ENCODE measurements at places on chromosomes 2 and 18. TPM values are rescaled to one million over a fixed set of nuclear protein-coding genes. Genes with fewer than 3 reads are reported as not detected.
A peak's percentile ranks its signal among the peaks of the same experiment; 100 is the strongest.

Gene IAH1
- total RNA-seq = 62.0 TPM

Gene RSAD2
- 4.8 TPM for total RNA-seq

Gene G6PC2
- 0.21 TPM for total RNA-seq

Gene ZBTB14
- 6.7 TPM for total RNA-seq

Gene ARHGAP15
- total RNA-seq = 8.7 TPM

Gene SNRNP27
- total RNA-seq = 48.4 TPM

Gene ACTG2
- 2.7 TPM for total RNA-seq

Gene CHST9
- total RNA-seq = 4.1 TPM

Gene HOXD13
- total RNA-seq = not detected

- H3K36me3 ChIP-seq = no peaks in the 10 kb centered on the region
- DNase-seq = no peak
- H3K27me3 ChIP-seq = no peaks in the 10 kb centered on the region
- H3K4me1 ChIP-seq = no peaks in the 10 kb centered on the region
These were observed 11.1 kb downstream of the DHRS9 start for GRCh38 chr2:169080250-169081069.

GRCh38 chr2:174180726-174181236 is 67.6 kb downstream of the OLA1 start:
- H3K36me3 ChIP-seq = no peaks in the 10 kb centered on the region
- H3K27ac ChIP-seq = no peak overlapping the region
- no peaks in the 10 kb centered on the region for H3K27me3 ChIP-seq
- no peak for DNase-seq
- H3K4me1 ChIP-seq = no peaks in the 10 kb centered on the region

DNA sequence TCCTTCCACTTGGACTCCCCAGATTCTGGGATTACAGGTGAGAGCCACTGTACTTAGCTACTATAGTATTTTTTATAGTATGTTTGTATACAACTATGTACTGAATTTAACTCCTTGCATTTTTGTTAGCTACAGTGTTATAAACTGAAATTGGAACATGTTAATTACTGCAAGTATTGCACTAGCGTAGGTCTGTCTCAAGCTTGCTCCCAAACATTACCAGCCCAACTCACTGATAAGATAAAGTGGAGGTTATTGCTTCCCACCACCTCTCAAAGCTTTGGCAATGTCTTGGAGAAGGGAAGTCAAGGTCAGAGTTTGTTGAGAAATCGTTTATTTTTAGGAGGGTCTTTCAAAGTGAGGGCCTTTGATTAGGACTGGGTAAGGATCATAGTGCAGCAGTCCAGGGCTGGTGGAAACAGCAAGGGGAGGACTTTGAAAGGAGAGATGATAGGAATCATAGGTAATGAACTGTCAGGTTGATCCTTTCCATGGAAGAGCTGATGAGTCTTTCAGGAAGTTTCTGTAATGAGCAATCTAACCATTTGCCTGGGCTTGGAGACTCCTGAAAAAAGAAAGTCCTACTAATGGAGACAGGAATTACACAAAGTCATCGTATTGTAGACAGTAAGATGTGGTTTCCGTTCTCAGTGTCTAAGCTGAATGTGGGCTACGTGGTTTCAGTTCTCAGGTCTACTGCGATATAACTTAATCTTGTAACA is 257.1 kb downstream of the MYO3B start:
- no peak overlapping the region for H3K4me3 ChIP-seq
- no peaks in the 10 kb centered on the region for H3K36me3 ChIP-seq
- H3K4me1 ChIP-seq = no peaks in the 10 kb centered on the region
- no peak overlapping the region for H3K27ac ChIP-seq
- DNase-seq = no peak

DNA sequence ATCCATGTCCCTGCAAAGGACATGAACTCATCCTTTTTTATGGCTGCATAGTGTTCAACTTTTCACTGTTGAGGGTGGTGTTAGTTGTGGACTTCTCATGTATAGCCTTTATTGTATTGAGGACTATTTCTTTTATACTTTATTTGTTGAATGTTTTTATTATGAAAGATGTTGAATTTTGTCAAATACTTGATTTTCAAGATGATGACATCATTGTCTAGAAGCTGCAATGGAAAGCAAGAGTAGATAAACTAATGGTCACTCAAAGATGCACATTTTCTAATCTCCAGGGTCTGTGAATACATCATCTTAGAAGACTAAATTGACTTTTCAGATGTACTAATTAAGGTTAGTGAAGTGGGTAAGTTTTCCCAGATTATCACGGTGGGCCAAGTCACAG is 1117.0 kb downstream of the DSC3 start:
- no peak overlapping the region for H3K27ac ChIP-seq
- no peak overlapping the region for H3K4me3 ChIP-seq
- no peaks in the 10 kb centered on the region for H3K4me1 ChIP-seq
- DNase-seq = no peak
- no peaks in the 10 kb centered on the region for H3K36me3 ChIP-seq

DNA sequence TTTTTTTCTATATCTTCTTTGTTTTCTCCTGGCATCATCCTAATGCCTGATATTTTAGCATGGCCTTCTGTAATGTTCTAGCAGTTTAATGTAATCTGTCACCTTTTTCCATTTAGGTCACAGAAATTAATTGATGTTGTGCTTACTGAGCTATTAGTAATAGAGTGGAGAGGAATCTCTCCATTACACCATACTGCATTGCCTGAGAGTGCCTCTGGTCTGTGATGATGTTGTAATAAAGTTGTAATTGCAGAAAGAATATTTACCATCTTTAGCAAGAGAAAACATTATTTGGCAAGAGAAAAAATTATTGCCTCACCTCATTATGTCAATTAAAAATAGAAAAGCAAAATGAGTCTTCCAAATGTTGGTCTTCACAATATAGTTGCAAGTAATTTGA is 213.2 kb downstream of the KCNJ3 start:
- no peaks in the 10 kb centered on the region for H3K36me3 ChIP-seq
- H3K27me3 ChIP-seq = no peaks in the 10 kb centered on the region
- no peak for DNase-seq
- H3K4me1 ChIP-seq = no peaks in the 10 kb centered on the region
- H3K4me3 ChIP-seq = no peak overlapping the region

GRCh38 chr2:235381261-235381912 is 112.5 kb upstream of the AGAP1 start:
- no peaks in the 10 kb centered on the region for H3K4me1 ChIP-seq
- no peak overlapping the region for H3K4me3 ChIP-seq
- DNase-seq = no peak
- H3K27me3 ChIP-seq = peaks cover 4% of the 10 kb centered on the region
- no peaks in the 10 kb centered on the region for H3K36me3 ChIP-seq

- H3K27ac ChIP-seq = no peak overlapping the region
- no peak overlapping the region for H3K4me3 ChIP-seq
- H3K36me3 ChIP-seq = no peaks in the 10 kb centered on the region
- DNase-seq = no peak
- H3K27me3 ChIP-seq = no peaks in the 10 kb centered on the region
- no peaks in the 10 kb centered on the region for H3K4me1 ChIP-seq
These were observed 260.8 kb upstream of the FAM98A start for GRCh38 chr2:33859811-33860461.

DNA sequence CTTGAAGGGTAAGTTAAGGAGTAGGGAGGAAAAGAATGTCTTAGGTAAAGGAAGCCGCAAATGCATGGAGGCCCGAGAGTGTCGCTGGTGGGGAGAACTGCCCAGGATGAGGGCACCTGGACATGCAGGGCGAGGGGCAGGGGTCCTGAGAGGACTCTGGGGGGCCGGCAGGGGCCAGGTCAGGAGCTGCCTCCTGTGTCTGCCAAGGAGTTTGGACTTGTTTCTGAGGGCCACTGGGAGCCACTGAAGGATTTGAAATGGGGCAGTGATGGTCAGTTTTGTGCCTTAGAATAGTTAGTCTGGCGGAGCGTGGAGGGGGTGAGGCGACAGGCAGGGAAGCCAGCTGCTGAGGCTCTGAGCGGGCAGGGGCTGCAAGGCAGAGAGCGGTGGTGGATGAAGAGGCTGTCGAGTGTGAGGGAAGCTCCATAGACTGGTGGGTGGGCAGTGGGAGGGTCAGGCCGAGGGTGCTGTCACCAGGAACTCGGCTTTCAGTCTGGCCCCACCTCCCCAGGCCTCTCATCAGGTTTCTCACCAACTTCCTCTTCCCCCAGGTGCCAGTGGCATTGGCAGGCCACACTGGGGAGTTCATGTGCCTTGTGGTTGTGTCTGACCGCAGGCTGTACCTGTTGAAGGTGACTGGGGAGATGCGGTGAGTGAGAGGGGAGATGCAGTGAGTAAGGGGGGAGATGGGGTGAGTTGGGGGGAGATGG is 14.7 kb upstream of the SLC4A3 start:
- DNase-seq = no peak
- H3K4me1 ChIP-seq = peaks cover 34% of the 10 kb centered on the region
- no peak overlapping the region for H3K4me3 ChIP-seq
- no peaks in the 10 kb centered on the region for H3K27me3 ChIP-seq
- H3K27ac ChIP-seq = no peak overlapping the region

DNA sequence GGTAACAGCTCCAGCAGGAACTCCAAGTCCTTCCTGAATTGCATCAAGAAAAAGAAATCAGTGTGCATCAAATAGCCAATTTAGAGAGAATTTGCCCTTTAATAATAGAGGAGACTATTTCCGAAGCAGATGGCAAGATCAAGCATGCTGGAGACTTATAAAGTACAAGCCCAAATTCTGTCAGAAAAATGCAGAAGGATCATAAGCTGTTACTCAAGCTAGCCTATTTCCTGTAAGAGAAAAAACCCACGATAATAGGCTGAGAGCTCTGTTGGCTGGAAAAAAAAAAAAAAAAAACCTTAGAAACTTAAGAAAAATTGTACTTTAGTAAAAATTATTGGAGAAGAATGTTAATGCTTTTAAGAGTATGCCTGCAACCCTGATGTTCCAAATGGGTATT is 24.4 kb upstream of the ITM2C start:
- no peak overlapping the region for H3K4me3 ChIP-seq
- H3K27ac ChIP-seq = no peak overlapping the region
- no peaks in the 10 kb centered on the region for H3K36me3 ChIP-seq
- no peaks in the 10 kb centered on the region for H3K4me1 ChIP-seq
- peaks cover 4% of the 10 kb centered on the region for H3K27me3 ChIP-seq

DNA sequence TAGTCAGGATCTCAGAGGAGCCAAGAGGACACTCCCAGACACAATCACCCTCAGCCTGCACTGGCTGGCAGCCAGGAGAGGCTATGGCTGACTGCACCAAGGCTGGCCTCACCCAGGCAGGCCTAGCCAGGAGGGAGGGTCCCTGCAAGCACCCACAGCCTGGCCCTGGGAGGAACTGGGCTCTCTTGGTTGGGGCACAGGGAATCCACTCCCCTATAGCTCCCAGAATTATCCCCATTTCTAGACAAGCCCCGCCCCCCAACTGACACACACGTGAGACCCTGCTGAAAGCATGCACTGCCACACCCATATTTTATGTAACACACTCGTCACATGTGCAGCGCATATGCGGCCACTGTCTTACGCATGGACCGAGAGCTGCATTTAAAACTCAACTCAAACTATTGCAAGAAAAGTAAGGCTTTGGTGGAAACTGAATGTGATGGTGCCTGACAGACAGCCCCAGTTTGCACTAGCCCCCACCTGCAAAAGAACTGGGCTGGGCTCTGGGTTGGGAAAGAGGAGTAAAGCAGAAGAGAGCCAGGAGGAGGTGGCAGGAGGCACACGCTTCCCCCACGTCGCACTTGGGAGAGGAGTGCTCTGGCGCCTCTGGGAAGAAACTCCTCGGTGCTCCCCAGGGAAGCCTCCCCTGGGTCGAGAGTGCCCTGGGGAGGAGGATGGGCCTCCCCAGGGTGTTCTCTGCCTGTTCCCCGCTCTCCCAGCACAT is 28.9 kb upstream of the ARHGEF4 start:
- DNase-seq = no peak
- no peak overlapping the region for H3K27ac ChIP-seq
- H3K36me3 ChIP-seq = no peaks in the 10 kb centered on the region

DNA sequence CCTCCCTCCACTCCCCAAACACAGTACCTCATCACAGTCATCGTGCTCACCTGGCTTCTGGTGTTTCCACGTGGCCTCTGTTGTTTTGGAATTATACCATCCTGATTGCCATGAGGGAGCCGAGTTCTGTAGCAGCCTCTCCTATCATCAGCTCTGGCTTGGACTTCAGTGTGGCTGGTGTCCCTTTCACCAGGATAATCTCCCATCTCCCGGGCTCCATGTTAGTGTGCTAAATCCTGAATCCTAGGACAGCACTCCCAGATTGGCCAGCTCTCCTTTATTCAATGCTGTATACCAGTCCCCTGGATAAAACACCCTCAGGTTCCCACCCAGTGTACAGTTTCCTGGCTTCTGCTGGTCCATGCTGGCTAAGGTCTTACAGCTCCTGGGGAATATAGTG is 53.3 kb downstream of the LONRF2 start:
- H3K4me3 ChIP-seq = no peak overlapping the region
- no peaks in the 10 kb centered on the region for H3K27me3 ChIP-seq
- H3K27ac ChIP-seq = no peak overlapping the region
- no peak for DNase-seq
- peaks cover 7% of the 10 kb centered on the region for H3K4me1 ChIP-seq

DNA sequence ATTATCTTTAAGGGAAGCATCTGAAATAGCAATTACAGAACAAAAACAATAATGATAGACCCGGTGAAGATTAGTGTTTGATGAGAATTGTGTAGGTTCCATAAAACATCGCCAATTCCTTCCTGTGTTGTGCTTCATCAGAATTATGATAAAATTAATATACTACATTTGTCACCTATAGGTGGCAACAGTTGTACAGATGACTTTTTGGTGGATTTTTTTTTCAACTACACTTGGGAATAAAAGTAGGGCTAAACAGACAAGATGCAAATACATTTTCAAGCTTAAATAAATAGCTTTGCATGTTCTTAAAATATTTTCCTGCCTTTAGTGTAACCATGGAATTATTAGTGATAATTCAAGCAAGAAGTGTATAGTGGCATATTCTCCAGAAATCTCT is 7.0 kb upstream of the LYPD1 start:
- no peak for DNase-seq
- H3K4me1 ChIP-seq = no peaks in the 10 kb centered on the region
- no peaks in the 10 kb centered on the region for H3K36me3 ChIP-seq
- no peak overlapping the region for H3K27ac ChIP-seq

DNA sequence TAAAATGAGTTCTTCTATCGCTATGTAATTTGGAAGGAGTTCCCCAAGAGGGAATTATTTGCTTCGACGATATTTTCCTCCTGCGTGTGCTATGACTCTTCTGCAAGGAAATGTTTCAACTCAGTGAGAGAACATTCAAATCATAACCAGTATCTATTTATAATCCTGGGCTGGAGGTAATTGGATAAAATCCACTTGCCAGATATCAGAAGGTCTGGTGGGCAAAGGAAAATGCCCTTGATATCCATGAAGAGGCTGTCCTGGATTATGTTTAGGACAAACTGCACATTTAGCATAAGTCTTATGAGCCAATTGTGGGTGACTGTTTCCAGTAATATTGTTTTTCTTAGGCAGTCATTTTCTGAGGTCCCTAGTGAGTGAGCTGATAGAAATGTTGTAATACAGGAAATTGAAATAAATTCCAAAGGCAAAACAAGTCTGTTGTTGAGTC is 17.7 kb downstream of the RPIA start:
- no peaks in the 10 kb centered on the region for H3K27me3 ChIP-seq
- H3K4me3 ChIP-seq = no peak overlapping the region
- peaks cover under 1% of the 10 kb centered on the region for H3K36me3 ChIP-seq
- H3K27ac ChIP-seq = peak overlapping the region; percentile 52

GRCh38 chr18:25825056-25825455 is 265.4 kb downstream of the SS18 start:
- no peaks in the 10 kb centered on the region for H3K4me1 ChIP-seq
- no peaks in the 10 kb centered on the region for H3K27me3 ChIP-seq
- no peak overlapping the region for H3K27ac ChIP-seq
- H3K36me3 ChIP-seq = no peaks in the 10 kb centered on the region
- DNase-seq = no peak

- H3K27me3 ChIP-seq = no peaks in the 10 kb centered on the region
- DNase-seq = no peak
- no peaks in the 10 kb centered on the region for H3K36me3 ChIP-seq
- no peak overlapping the region for H3K4me3 ChIP-seq
- H3K27ac ChIP-seq = peak overlapping the region; percentile 90
These were observed 47.5 kb upstream of the TXNDC2 start for GRCh38 chr18:9838144-9838877.

All from heart left ventricle (tissue), 16 donors.